Esophagus squamous epithelium (tissue), 5 donors: ENCODE measurements at places on chromosomes 11 and 22.

DNA sequence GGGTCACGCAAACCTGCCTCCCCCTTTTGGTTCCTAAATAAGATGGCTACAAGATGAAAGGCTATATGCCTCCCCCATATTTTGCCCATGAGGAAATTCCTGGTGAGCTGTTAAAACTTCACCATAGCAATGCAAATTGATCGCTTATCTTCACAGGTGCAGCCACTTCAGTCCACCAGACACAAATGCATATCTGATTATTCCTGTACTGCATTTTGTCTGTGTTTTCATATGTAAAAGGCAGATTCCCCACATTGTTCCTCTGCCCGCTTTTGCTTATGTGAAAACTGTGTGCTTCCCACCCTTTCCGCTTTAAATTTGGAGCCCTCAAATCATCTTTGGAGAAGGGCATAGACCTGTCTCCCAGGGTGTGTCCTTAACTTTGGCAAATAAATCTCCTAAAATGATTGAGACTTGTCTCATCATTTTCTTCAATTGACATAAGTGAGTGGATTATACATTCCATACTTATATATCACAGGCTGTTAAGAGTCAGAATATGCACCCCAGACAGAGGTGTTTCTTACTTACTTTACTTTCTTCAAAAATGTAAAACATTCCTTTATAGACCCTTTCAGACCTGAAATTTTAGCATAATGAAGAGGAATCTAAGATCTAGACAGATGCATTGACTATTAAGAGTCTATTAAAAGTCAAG, 116.4 kb downstream of the CASP12 start:
- no peak for DNase-seq

- DNase-seq = no peak
Measured at GRCh38 chr22:41411021-41411851, 29.5 kb downstream of the TEF start.

DNA sequence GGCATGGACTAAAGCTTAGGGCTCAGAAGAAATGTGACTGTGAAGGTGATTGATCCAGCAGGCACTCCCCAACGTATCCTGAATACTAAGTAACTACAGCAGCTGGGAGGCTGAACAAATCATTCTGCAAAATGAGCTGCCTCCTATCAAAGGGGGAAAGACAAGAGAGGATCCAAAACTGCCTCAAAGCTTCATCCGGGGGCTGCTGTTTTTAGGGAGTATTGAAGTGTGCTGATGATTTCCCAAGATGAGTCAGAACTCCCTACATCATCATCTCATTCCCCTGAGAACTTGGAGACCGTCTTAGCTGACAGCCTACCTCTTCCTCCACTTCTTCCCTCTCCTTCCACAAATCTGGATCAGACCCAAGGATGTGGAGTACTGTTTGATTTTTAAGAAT, 108.4 kb upstream of the GRAMD1B start:
- no peak for DNase-seq

GRCh38 chr22:23557467-23557866, 22.6 kb downstream of the IGLL1 start:
- no peak for DNase-seq
